Brain (organoid and tissue), 16 donors: ENCODE measurements at places on chromosomes 3 and 15. TPM values are rescaled to one million over a fixed set of nuclear protein-coding genes. Genes with fewer than 3 reads are reported as not detected.

- peak; percentile 22 for DNase-seq
Measured at GRCh38 chr3:87694678-87695077, 364.1 kb downstream of the CGGBP1 start.

- DNase-seq: peak; percentile 39
Measured at GRCh38 chr15:96701443-96701842, 370.9 kb downstream of the NR2F2 start.

The SH2D7 gene
- polyA plus RNA-seq: not detected

The GOLGA6B gene
- not detected for polyA plus RNA-seq

The IL5RA gene
- polyA plus RNA-seq: 8.1 TPM

GRCh38 chr3:190554197-190554596 lies 40.3 kb downstream of the IL1RAP start:
- no peak for DNase-seq

GRCh38 chr3:33385423-33385822 lies 54.8 kb downstream of the UBP1 start:
- no peak for DNase-seq

- DNase-seq: no peak
Measured at GRCh38 chr3:194255252-194256039, 95.7 kb downstream of the CPN2 start.
